ENCODE measurements at places on chromosomes 2 and 18.
A peak's percentile ranks its signal among the peaks of the same experiment; 100 is the strongest.

DNA sequence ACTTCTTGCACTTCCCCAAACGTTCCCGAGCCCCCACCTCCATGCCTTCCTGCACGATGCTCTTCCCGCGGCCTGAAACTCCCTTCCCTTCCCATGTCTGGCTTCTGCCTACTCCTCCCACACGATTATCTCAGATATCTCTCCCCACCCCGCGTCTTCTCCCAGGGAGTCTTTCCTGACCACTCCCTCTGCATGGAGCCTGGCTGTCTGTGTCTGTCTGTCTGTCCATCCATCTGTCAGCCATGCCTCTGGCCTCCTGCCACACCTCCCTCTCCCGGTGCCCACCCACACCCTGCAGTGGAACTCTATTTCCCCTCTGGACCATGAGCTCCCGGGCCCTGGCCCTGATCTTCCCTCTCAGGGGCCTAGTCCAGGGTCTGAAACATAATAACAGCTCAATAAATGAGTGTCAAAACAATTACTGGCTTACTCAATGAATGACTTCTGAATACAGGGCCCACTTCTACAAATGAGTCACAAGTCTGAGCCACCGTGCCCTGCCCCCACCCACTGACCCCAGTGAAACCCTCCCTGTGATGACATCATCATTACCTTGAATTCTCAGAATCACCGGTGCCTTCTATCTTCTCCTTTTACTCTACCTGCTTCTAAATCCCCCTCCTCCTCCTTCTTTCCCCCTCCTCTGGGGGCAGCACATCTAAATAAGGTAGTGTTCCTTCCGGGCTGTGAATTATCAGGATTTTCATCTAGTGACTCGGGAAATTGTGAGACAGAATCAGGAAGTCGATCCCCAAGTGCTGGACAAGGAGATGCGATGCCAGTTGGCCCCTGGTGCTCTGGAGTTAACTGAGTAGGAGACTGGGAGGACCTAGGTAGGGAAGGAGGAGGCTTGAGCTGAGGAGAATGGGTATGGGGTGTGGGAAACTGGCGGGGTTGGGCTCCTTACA lies 46.1 kb upstream of the PLB1 start:
- peak; percentile 16 for DNase-seq

DNA sequence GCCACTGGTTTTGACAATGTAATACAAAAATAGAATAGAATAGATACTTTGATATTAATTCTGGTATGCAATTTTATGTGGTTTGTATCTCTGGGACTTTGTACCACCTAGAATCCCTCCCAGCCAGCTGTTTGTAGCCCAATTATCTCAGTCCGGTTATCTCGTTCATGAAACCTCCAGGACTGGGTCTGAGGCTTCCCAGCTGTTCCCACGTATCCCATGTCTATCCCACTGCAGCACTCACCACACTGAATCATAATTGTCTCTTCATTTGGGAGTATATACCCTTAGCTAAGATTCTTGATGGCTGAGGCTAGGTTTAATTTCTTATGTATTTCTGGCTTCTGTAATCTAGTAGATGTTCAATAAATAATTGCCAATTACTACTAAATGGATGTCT lies 104.4 kb upstream of the MAPRE2 start:
- no peak for DNase-seq

DNA sequence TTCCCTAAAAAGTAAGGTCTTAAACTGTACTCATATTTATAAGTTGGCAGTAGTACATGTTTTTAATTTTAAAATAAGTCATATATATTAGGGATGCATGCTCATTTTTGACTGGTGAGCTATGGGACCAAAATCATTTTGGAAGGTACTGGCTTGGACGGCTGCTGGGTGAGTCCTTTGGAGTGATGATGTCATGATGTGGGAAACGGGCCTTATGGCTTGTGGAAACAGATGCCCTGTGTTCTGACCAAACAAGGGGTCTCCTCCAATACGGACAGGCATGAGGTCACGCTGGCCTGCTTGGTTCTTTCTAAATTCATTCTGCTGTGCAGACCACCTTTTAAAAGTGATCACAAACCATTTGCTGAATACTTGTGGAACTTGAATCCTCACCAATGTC lies 109.2 kb upstream of the MGAT5 start:
- no peak for DNase-seq

DNA sequence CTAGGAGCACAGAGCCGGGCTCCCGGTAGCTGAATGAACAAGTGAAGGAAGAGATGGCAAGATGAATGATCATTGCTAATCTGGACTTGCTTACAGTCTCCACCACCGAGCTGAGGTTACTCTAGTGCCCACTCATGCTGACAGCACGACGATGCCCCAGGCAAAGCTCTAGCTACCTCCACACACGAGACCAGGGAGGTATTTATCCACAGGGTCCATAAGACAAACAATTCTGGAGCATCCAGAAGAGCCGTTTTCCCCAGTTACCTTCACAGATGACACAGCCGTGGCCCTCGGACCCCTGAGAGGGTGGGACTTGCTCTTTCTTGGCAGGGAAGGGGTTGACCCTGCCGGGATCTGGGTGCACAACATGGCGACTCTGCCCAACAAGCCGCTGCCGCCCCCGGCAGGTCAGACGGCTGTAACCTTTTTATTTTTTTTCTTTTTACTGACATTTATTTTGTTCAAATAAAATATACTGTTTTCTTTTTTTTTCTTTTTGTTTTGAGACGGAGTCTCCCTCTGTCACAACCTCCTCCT lies 120.3 kb downstream of the PXDN start:
- DNase-seq, result no peak

GRCh38 chr2:127567351-127567854 lies 31.9 kb downstream of the MYO7B start:
- DNase-seq, result no peak

Data from CD4-positive, alpha-beta T cell treated with Interleukin-10 for 1 hour (primary cell).